A673 (cell line): ENCODE measurements at places on chromosomes 11 and 22. TPM values are rescaled to one million over a fixed set of nuclear protein-coding genes. Genes with fewer than 3 reads are reported as not detected.
A peak's percentile ranks its signal among the peaks of the same experiment; 100 is the strongest.

DNA sequence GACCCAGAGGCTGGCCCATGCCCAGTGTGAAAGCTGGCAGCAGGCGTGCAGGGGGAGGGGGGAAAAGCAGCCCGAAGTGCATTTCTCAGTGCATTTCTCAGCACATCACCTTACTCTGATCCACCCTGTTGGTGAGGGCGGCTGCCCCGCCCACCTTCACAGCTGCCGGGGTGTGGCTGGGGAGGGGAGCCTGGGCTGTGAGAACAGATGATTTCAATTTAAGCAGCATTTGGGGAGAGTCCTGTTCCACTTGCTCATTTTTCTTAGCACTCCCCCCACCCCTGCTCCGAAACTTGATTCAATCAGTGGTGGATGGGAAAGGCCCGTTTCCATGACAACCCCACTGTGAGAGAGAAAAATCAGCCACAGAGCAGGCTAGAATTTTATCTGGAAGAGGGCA is 84.8 kb downstream of the SNX19 start:
- no peak overlapping the region for H3K4me3 ChIP-seq
- H3K27me3 ChIP-seq: no peaks in the 10 kb centered on the region
- H3K4me1 ChIP-seq: peaks cover 8% of the 10 kb centered on the region
- H3K27ac ChIP-seq: no peak overlapping the region
- DNase-seq: peak; percentile 34
- no peaks in the 10 kb centered on the region for H3K36me3 ChIP-seq

Gene ELMOD1
- not detected in 2 replicates for total RNA-seq

Gene OR51E2
- total RNA-seq: not detected in 2 replicates

DNA sequence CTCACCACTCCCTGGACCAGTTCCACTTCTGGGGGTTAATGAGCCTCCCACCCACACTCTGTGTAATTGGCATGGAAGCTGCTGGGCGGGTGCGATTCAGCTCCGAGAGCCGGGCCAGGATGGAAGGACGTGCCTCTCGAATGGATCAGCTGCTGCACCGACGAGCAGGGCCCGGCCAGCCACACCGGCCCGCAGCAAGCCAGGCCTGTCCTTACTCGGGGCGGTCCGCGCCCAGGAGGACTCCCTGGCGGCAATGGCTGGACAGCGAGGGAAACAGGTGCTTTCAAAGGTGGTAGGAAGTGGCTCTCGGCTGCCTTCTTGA is 4.3 kb upstream of the SHISAL1 start:
- no peaks in the 10 kb centered on the region for H3K27me3 ChIP-seq
- H3K27ac ChIP-seq: no peak overlapping the region
- peaks cover 9% of the 10 kb centered on the region for H3K4me1 ChIP-seq
- H3K36me3 ChIP-seq: no peaks in the 10 kb centered on the region

- no peak overlapping the region for H3K4me3 ChIP-seq
- H3K36me3 ChIP-seq: no peaks in the 10 kb centered on the region
- H3K27me3 ChIP-seq: no peaks in the 10 kb centered on the region
- no peak for DNase-seq
Observed at GRCh38 chr11:19102521-19102900, 14.5 kb upstream of the ZDHHC13 start.

Gene NECTIN1
- total RNA-seq: 9.8 and 10.1 TPM in 2 replicates

- no peaks in the 10 kb centered on the region for H3K27me3 ChIP-seq
- H3K4me1 ChIP-seq: peaks cover 32% of the 10 kb centered on the region
- DNase-seq: peak; percentile 86
- H3K27ac ChIP-seq: no peak overlapping the region
Observed at GRCh38 chr11:44112091-44112821, 16.8 kb downstream of the EXT2 start.

- H3K4me3 ChIP-seq: no peak overlapping the region
- peaks cover 7% of the 10 kb centered on the region for H3K4me1 ChIP-seq
- no peaks in the 10 kb centered on the region for H3K27me3 ChIP-seq
Observed at GRCh38 chr11:86807360-86807759, 7.0 kb downstream of the PRSS23 start.

- H3K36me3 ChIP-seq: no peaks in the 10 kb centered on the region
- H3K4me1 ChIP-seq: no peaks in the 10 kb centered on the region
Observed at GRCh38 chr11:44016131-44016530, 31.6 kb upstream of the ACCSL start.

DNA sequence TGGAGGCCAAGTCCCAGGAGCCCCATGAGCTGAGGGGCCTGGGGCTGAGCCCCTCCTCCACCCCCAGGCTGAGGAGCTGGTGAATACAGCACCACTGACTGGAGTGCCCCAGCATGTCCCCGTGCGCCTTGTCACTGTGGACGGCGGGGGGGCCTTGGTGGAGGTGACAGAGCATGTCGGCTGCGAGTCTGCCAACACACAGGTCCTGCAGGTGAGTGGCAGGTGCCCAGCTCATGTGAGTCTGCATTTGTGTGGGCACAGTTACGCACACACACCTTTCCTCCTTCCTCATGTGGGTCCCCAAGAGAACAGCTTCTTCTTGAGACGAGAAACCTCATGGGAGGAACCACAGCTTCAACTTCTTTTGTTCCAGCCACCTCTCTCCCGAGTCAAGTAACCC is 7.7 kb downstream of the TMEM132A start:
- peaks cover 27% of the 10 kb centered on the region for H3K36me3 ChIP-seq
- no peak overlapping the region for H3K4me3 ChIP-seq
- DNase-seq: no peak
- H3K4me1 ChIP-seq: no peaks in the 10 kb centered on the region
- no peaks in the 10 kb centered on the region for H3K27me3 ChIP-seq
- no peak overlapping the region for H3K27ac ChIP-seq

GRCh38 chr11:118437208-118438125 is 1.2 kb downstream of the KMT2A start:
- peak overlapping the region; percentile 82 for H3K27ac ChIP-seq
- peaks cover 48% of the 10 kb centered on the region for H3K4me1 ChIP-seq
- peak; percentile 64 for DNase-seq

DNA sequence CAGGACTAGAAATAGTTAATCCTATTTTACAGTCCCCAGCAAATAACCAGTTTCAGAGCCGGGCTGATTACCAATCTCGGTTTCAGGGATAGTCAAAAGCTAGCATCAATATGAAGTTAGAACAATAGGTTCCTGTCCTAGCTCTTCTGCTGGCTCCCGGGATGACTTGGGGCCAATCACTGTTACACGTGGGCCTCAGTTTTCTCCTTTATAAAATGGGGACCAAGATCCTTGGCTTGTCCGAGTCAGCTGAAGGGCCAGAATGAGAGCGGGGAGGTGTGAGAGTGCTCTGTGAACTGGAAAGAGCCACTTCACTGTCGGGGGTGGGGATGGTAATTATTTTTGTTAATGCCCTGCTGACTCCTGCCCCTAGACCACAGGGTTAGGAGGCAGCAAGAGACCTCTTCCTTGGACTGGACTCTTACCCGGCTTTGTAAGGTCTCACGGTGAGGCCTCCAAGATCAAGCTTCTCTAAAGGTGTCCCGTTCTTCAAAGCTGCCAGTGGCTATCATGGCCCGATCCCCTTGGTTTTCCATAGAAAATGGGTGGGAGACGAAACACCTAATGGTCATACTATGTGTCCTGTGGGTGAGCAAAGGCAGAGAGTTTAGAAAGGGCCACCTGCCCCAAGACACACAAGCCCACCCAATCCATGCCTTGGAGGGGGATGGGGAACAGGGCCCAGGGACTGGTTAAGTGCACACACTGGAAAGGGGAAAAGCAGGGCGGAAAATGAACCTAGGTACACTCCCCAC is 1.4 kb downstream of the UCP2 start:
- H3K27me3 ChIP-seq: no peaks in the 10 kb centered on the region
- peak overlapping the region; percentile 92 for H3K27ac ChIP-seq
- H3K4me3 ChIP-seq: peak overlapping the region; percentile 71

DNA sequence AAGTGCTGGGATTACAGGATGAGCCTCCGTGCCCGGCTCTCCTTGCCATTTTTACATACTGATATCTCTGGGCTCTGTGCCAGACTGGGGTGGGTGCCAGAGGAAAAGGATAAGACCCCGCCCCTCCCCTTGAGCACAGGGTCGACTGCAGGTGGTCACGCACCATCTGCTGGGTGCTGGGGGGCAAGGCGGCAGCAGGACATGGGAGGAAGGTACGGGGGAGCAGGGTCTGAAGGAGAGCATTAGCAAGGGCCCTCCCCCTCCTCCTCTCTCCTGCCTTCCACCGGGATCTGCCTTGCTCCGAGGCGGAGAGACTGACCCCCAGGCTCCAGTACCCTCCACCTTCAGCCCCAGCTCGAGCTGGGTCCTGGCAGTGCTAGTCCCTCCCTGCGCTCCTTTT is 9.7 kb upstream of the PGA3 start:
- H3K27ac ChIP-seq: no peak overlapping the region
- H3K27me3 ChIP-seq: peaks cover 13% of the 10 kb centered on the region
- no peak overlapping the region for H3K4me3 ChIP-seq
- no peaks in the 10 kb centered on the region for H3K4me1 ChIP-seq

GRCh38 chr22:26339755-26340154 is 89.3 kb upstream of the ASPHD2 start:
- H3K4me3 ChIP-seq: no peak overlapping the region
- no peaks in the 10 kb centered on the region for H3K36me3 ChIP-seq
- no peak for DNase-seq

GRCh38 chr22:27792452-27793161 is 8.9 kb downstream of the MN1 start:
- no peak overlapping the region for H3K4me3 ChIP-seq
- H3K27me3 ChIP-seq: no peaks in the 10 kb centered on the region
- H3K36me3 ChIP-seq: peaks cover 2% of the 10 kb centered on the region
- no peak overlapping the region for H3K27ac ChIP-seq

DNA sequence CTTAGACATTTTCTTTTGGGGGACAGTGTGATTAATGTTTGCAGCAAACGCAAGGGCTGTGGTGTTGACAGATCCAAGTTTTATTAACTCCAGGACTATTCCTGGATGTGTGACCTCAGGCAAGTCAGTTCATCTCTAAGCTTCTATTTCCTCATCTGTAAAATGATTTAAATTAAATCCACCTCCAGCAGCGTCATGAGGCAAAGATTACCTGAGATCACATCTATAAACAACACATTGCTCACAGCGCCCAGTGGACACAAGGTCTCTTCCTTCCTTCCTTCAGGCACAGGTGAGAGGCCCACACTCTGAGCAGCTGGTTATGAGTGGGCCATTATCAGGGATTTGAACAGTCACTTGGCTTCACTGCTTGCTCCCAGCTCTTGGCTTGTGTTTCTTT is 111.2 kb upstream of the RASSF10 start:
- no peaks in the 10 kb centered on the region for H3K27me3 ChIP-seq
- peaks cover 8% of the 10 kb centered on the region for H3K36me3 ChIP-seq
- peaks cover 12% of the 10 kb centered on the region for H3K4me1 ChIP-seq
- no peak overlapping the region for H3K4me3 ChIP-seq

Gene ARSA
- 15.6 and 19.6 TPM in 2 replicates for total RNA-seq

Gene ST14
- total RNA-seq: 0.17 and 0.30 TPM in 2 replicates

DNA sequence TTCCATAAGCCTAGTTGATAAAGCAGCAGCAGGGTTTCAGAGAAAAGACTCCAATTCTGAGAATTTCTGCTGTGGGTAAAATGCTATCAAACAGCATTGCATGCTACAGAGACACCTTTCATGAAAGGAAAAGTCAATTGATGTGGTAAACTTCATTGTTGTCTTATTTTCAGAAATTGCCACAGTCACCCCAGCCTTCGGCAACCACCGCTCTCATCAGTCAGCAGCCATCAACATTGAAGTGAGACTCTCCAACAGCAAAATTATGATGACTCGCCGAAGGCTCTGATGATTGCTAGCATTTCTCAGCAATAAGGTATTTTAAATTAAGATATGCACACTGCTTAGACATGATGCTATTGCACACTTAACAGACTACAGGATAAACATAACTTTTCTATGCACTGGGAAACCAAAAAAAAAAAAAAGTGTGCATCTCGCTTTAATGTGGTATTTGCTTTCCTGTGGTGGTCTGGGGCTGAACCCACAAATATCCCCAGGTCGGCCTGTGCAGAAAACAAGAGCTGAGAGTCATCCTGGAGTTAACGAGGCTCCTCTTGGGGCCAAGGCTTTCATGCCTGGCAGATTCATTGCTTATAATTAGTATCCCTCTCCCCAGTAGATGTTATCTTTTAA is 192.1 kb downstream of the CTTN start:
- no peak overlapping the region for H3K27ac ChIP-seq
- H3K36me3 ChIP-seq: no peaks in the 10 kb centered on the region
- no peak overlapping the region for H3K4me3 ChIP-seq
- H3K27me3 ChIP-seq: no peaks in the 10 kb centered on the region

Gene CREB3L1
- 3.5 and 10.7 TPM in 2 replicates for total RNA-seq

- H3K4me1 ChIP-seq: no peaks in the 10 kb centered on the region
- no peak overlapping the region for H3K4me3 ChIP-seq
- H3K36me3 ChIP-seq: no peaks in the 10 kb centered on the region
Observed at GRCh38 chr11:24859801-24860300, 363.0 kb downstream of the LUZP2 start.

Gene PLAAT2
- total RNA-seq: not detected in 2 replicates

Gene SOX10
- not detected in 2 replicates for total RNA-seq

- no peak overlapping the region for H3K27ac ChIP-seq
- peaks cover 39% of the 10 kb centered on the region for H3K4me1 ChIP-seq
- peak overlapping the region; percentile 51 for H3K4me3 ChIP-seq
Observed at GRCh38 chr11:46390331-46391171, 1.0 kb downstream of the CHRM4 start.
